ENCODE measurements at places on chromosomes 11 and 22.

GRCh38 chr22:36257308-36257707 lies 4.4 kb downstream of the APOL1 start:
- no peak for DNase-seq

GRCh38 chr11:44923115-44923514 lies 27.6 kb downstream of the TP53I11 start:
- no peak for DNase-seq

GRCh38 chr11:29256580-29256979 lies 760.2 kb downstream of the KCNA4 start:
- DNase-seq = peak; percentile 28

DNA sequence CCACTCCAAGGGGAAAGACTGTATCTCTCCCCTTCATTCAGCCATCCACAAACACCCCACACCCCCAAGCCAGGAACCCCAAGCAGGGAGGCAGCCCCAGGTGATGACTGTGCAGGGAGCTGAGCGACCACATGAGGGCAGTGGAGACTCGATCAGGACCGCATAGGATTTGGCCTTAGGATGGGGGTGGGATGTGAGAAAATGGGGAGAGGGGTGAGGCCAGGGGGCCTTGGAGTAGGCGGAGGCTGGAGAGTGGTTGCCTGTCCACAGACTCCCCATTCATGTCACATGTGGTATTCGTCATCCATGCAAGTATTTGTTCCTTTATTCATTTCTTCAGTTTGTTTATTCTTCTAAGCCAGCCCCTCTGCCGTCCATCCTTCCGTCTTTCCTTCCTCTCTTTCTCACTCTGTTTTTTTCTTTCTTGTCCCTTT lies 2.7 kb upstream of the RHOD start:
- peak; percentile 43 for DNase-seq

- no peak for DNase-seq
Measured at GRCh38 chr11:12235553-12235946, 125.2 kb downstream of the MICAL2 start.

DNA sequence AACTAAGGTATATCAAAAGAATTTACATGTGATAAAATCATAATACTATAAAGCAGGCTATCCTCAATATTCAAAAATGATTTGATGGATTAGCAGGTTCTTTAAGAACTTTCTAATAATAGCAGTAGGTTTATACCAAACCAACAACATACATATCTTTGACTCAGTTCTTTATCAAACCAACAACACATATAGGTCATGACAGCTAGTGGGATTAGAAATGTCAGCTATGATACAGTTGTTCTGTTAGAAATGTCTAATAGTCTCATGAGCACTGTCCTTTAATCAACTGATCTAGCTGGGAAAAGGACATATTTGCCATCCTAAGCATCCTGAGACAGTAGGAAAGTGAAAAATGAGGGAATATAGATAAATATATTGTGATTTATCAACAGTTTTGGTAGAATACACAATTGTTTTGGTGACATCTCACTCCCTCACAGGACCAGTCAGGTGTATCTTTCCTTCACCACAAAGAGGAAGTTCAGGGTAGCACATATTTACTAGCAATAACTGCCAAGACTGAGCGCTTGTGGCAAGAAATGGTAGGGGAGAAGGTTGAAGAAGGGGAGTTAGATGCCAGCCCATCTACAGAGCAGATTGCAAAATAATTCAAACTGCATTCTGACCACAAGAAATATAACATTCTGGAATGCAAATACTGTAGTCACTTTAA lies 90.8 kb upstream of the APOA1 start:
- peak; percentile 57 for DNase-seq

GRCh38 chr11:41982975-41983374 lies 523.5 kb upstream of the LRRC4C start:
- no peak for DNase-seq

GRCh38 chr11:118076754-118077281 lies at the start of gene TMPRSS4:
Gene TMPRSS4 (plus strand): TSS chr11:118077078. CDS start chr11:118077303, 225 bp downstream.
- DNase-seq = no peak

- no peak for DNase-seq
Measured at GRCh38 chr22:42974223-42974622, 40.7 kb downstream of the PACSIN2 start.

Measured in MM.1S (cell line).